Muscle of leg (tissue), 16 donors: ENCODE measurements at places on chromosomes 13 and 19.

GRCh38 chr13:43805681-43806128 is 18.9 kb upstream of the ENOX1 start:
- no peak for DNase-seq

DNA sequence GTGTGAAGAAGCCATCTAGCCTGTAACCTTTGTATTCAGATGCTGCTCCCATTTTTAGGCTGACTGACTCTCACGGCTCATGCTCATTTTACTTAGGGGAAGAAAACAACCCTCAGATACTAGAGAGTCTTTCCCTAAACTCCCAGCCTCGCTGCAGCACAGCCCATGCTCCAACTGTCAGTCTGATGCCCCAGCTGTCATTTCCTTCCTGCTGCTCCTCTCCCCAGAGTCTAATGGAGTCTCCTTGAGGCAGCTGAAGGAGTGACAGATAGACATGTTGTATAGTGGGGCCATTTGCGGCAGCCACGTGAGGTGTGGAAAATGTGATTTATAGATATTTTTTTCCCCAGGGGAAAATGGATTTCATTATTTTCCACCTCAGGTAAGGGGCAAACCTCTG is 59.2 kb upstream of the OLFM4 start:
- DNase-seq, result no peak

- DNase-seq, result no peak
Measured at GRCh38 chr13:96991072-96991471, 3.2 kb downstream of the OXGR1 start.

DNA sequence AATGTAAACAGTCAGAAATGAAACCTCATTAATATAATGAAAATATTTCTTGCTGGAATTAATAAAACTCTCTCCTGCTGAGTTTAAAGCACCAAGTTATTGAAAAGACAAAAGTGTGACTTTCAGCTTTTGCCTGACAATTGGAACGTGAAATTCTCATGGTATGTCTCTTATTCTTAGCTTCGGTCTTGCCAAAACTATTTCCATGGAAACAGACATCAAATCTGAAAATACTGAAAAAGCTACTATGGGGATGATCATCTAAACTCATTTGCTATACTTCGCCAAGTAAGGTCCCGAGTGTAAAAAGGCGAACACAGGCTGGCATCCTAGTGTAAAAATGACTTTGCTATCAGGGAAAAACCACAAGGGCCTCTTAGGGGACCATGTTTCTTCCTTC is 22.8 kb downstream of the HTR2A start:
- peak; percentile 62 for DNase-seq

DNA sequence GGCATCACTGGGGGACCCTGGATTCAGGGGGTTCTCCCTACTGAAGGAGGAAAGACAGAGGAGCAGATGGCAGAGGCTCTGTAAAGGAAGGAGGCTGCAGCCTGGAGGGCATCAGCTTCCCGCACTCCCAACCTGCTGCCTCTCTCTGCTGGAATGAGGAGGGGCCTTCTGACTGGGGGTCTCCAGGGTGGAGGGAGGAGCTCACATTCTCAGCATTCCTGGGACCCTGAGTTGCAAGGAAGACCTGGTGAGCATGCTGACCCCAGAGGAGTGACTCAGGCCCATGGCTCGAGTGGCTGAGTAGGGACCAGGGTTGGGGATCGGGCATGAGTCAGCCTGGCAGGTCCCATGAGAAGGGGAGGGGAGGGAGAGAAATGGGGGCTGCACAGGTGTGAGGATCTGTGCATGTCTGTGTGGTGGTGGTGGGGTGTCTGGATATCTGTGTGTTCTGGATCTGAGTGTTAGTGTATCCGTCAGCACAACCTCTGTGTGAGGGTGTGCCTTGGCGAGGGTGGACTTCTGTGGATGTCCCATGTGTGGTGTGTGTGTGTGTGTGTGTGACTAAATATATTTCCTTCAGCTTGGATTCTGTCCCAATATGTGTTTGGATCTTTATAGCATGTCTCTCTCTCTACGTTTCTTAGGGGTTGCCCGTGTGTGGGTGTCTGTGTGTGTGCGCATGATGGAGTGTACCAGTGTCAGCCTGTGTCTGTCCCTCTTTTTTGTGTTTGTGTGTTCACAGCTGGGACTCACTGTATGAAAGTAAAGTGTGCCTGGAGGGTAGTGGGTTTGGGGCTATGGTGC is 4.6 kb downstream of the AXL start:
- no peak for DNase-seq

- no peak for DNase-seq
Measured at GRCh38 chr19:1774989-1775772, 21.9 kb downstream of the ONECUT3 start.

DNA sequence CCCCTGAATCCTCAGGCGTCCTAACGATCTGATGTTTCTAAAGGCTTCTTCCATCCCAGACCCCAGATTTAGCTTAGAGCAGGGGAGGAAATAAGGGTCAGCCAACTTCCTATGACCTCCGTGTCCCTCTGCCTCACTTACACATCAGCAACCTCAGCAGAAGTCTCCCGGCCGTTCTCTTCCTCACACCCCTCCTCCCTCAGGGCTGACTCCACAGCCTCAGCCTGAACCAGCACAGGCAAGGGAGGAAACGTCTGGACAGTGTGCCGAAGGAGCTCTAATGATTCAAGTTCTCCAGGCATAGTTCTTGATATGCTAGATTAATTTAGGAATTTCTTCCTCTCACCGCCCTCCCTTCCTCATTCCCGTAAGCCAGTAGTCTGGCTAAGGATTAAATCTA is 121.4 kb downstream of the NUFIP1 start:
- peak; percentile 59 for DNase-seq

DNA sequence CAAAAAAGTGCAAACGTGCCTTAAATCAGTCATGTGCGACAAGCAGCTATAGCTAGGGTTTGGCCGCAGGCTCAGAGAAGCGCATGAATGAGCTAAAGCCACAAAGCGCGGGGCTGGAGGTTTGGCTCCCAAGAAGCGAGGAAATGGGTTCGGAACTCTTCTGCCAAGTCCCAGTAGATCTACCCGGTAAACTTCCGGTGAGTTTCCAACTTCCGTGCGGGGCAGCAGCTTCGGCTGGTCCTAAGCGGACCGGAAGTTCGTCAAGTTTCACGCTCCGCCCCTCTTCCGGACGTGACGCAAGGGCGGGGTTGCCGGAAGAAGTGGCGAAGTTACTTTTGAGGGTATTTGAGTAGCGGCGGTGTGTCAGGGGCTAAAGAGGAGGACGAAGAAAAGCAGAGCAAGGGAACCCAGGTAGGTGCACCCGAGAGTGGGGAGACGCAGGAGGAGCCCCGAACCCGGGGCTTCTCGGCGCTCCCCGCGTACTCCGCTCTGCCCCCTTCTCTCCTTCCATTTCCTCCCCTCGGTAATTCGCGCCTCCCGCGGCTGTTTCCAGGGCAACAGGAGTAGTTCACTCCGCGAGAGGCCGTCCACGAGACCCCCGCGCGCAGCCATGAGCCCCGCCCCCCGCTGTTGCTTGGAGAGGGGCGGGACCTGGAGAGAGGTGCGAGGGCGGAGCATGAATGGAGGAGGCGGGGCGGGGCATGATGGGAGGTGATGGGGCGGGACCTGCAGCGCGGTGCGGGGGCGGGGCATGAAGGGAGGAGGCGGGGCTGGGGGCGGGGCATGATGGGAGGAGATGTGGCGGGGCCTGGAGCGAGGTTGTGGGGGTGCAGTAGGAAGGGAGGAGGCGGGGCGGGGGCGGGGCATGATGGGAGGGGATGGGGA is at the start of gene NR1H2:
Gene NR1H2, plus strand, starts transcription at position 292 of the 885 bp plus-strand sequence. CDS start 1,149 bp downstream, outside the sequence.
- peak; percentile 99 for DNase-seq
